ENCODE measurements at places on chromosomes 2 and 18. TPM values are rescaled to one million over a fixed set of nuclear protein-coding genes. Genes with fewer than 3 reads are reported as not detected.

DNA sequence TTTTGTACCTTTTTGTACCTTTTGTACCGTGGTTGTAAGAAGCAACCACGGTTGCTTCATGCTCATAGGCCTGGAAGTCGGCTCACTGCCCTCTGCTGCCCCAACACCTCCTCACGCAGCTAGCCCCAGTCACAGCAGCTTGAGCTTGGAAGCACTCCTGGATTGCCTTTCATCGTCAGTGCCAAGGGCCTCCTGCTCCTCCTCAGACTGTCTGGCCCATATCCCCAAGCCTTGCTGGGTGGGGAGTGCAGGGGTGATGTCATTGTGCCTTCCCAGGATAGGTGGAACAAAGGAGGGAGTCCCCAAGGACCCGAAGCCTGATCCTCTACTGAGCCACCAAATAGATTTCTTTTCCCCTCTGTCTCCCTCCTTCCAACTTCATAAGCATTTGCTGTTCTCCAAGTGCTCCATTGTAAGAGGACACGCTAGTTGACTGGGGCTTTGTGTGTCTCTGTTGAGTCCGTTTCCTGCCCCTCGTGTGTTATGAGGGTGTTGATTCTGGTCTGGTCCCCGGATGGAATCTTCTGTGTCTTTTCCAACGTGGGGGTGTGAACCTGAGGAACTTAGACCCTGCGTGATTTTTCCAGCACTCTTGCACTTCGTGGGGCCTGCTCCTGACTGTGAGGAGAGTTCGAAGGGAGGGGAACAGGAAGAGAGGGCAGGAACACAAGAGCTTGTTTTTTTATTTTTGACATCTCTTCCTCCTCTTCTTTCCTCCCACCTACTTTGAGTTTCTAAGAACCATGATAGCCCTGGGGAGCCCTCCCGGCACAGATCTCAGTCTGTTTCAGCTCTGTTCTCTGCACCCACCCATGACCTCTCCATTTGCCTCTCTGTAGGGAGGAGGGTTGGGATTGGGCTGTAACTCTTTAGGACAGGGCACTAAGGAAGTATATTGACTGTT lies 127.2 kb upstream of the EML6 start:
- H3K4me3 ChIP-seq = no peak overlapping the region
- H3K36me3 ChIP-seq = no peaks in the 10 kb centered on the region
- no peak overlapping the region for H3K27ac ChIP-seq
- H3K27me3 ChIP-seq = no peaks in the 10 kb centered on the region
- H3K4me1 ChIP-seq = peaks cover 15% of the 10 kb centered on the region

DNA sequence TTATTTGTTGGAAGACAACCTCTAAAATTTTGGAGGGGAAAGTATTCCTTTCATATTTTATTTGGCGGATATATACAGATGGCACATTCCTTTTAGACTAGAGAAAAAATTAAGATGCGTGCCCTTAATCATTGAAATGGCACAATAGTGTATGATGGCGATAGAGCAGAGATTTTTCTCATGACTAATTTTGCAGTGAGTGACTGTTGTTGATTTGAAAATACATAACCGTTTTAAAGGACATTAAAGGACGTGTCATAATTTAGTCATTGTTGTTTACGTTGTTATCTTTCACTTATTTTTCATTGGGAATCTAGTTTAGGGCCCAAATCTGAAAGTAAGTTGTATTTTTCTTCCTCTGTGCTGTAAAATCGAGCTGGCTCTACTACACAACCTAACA lies 61.7 kb downstream of the CERS6 start:
- H3K4me1 ChIP-seq = peaks cover 6% of the 10 kb centered on the region
- H3K4me3 ChIP-seq = no peak overlapping the region
- H3K36me3 ChIP-seq = no peaks in the 10 kb centered on the region
- no peaks in the 10 kb centered on the region for H3K27me3 ChIP-seq
- H3K27ac ChIP-seq = no peak overlapping the region

- H3K4me1 ChIP-seq = no peaks in the 10 kb centered on the region
- H3K27ac ChIP-seq = no peak overlapping the region
- no peak for DNase-seq
These were observed 47.6 kb downstream of the GPD2 start for GRCh38 chr2:156483741-156484173.

DNA sequence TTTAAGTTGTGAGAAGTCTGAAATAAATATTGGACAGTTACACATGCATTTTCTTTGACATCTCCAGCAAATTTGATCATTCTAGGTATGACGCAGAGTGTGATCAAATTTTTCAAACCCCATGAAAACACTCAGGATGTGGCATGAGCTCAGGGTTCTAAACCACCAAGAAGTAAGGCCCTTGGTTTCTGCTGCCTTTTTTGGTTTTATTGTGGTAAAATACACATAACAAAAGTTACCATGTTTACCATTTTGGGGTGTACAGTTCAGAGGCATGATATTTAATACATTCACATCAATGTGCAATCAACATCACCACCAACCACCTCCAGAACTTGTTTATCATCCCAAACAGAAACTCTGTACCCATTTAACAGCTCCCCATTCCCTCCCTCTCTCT lies 64.3 kb upstream of the TTN start:
- no peak for DNase-seq
- H3K4me3 ChIP-seq = no peak overlapping the region
- H3K27me3 ChIP-seq = no peaks in the 10 kb centered on the region
- H3K4me1 ChIP-seq = no peaks in the 10 kb centered on the region
- H3K27ac ChIP-seq = no peak overlapping the region

GRCh38 chr18:56393870-56394269 lies 244.5 kb downstream of the TXNL1 start:
- H3K36me3 ChIP-seq = no peaks in the 10 kb centered on the region
- H3K27ac ChIP-seq = no peak overlapping the region
- H3K4me1 ChIP-seq = no peaks in the 10 kb centered on the region
- no peak for DNase-seq

The FKBP7 gene
- total RNA-seq = 4.5 TPM

The MC2R gene
- total RNA-seq = not detected

The GPR45 gene
- 0.30 TPM for total RNA-seq

The GKN2 gene
- not detected for total RNA-seq

The RAB6C gene
- total RNA-seq = not detected

All from HCT116 (cell line).